ENCODE measurements at places on chromosomes 6 and 20.

DNA sequence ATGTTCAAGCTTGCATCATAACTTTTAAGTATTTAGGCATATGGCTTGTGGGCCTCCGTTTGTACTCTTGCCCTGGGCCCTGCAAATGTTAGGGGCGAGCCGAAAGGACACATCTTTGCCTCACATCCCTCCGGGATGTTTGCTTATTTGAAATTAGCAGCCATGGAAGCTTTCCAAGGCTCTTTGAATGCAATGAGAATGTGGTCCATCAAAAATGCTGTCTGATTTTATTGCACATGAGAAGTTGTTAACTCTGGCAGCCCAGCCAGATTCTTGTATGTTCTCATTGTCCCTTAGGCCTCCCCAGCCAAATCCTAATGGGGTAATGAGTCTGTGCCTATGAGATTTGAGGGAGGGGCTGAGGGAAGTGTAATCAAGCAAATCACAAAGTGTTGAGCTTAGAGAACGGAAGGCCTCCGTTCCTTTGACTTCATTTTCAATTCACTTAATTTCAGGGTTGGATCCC, 261.2 kb upstream of the MARCKS start:
- DNase-seq, result no peak

DNA sequence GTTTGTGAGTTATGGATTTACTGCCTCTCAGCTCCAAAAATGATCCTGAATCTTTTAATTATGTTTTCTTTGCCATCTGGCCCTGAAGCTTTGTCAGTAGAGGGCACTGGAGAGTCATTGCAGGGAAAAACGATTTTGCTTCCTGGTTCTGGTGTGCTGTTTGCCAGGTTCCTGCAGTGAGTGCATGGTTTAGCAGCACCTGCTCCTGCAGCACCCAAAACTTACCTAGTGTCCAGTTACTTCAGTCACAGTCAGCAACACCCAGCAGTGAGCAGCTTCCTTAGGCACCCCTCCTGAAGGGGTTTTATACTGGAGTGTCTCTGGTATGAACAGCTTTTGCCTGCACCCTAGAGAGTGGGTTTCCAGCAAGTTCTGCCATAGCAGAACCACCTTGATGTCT, 6.0 kb upstream of the TRIM26 start:
- DNase-seq, result no peak

DNA sequence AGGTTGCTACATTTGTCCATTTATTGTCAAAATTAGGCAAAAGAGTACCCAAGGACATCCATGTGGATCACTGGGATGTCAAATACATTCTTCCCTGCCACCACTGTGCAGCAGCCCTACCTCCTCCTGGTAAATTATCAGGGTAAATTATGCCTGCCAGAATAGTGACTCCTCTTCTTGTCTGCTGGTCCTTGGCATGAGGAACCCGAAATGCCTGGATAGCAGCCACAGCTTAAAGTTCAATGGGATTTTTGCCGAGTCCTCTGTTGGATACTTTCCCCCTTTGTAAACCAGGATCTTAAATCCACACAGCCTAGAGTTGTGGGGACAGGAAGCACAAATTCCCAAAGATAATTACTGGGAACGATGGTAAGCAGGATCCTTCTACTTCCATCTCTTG, 173.3 kb downstream of the RFX6 start:
- no peak for DNase-seq

- no peak for DNase-seq
These were observed 29.8 kb downstream of the TRMT6 start for GRCh38 chr20:5920581-5920980.

GRCh38 chr6:66772800-66773199, 1065.8 kb upstream of the EYS start:
- DNase-seq, result no peak

DNA sequence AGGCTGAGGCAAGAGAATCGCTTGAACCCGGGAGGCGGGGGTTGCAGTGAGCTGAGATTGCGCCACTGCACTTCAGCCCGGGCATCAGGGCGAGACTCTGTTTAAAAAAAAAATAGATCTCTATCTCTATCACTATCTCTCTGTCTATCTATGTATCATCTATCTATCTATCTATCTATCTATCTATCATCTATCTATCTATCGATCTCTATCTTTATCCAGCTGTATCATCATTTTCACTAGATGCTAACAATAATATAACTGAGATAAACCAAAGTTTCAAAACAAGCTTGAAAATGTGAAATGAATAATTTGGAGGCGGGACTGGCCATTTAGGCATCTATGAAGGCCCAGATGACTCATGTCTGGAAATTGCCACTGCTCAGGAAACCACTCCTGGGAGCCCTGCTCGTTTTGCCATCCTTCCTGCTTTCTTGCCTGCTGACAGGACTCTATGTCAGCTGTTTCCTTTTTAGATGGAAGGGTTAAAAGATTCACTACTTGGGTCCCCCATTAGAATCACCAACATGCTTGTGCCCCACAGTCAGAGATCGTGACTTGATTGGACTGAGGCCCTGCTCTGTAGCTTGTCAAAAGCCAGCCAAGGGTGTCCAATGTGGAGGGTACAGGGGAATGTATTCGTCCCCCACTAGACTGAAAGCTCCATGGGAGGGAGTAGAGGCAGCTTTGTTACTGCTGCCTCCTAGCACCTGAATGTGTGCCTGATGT, 61.7 kb downstream of the UTRN start:
- no peak for DNase-seq

DNA sequence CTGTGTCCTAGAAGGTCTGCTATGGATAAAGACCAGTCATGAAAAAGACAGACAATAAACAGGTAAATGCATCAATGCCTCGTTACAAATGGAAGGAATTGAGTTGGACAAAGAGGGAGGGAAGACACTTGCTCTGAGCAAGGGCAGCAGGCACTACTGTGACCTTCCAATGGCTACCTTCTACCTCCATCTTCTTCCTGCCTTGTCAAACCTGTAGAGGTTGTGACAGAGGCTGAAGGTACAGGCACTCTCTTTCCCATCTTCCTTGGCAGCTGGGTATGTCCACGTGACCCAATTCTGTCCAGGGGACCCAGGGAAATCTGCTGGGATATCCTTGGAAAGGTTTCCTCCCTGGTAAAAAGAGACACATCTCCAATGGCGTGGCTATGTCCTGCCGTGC, 274.8 kb downstream of the TFAP2C start:
- no peak for DNase-seq

Measured in stimulated activated CD4-positive, alpha-beta T cell treated with anti-CD3 and anti-CD28 coated beads, Interleukin-2, amount 100 ng/mL, for 4 hours (primary cell).